ENCODE measurements at places on chromosomes 2 and 18. TPM values are rescaled to one million over a fixed set of nuclear protein-coding genes. Genes with fewer than 3 reads are reported as not detected.

GKN2 gene
- total RNA-seq = not detected

SIX3 gene
- total RNA-seq = not detected

PFN4 gene
- 0.24 TPM for total RNA-seq

ABI2 gene
- total RNA-seq = 13.7 TPM

MDH1B gene
- 0.76 TPM for total RNA-seq

FNDC4 gene
- 8.5 TPM for total RNA-seq

SLC39A10 gene
- total RNA-seq = 6.1 TPM

CTAGE1 gene
- not detected for total RNA-seq

SERPINB8 gene
- total RNA-seq = 44.0 TPM

MYO1B gene
- 65.2 TPM for total RNA-seq

RFTN2 gene
- 1.5 TPM for total RNA-seq

PLCD4 gene
- total RNA-seq = 5.7 TPM

CREG2 gene
- total RNA-seq = 2.3 TPM

HOXD3 gene
- 0.52 TPM for total RNA-seq

CD302 gene
- total RNA-seq = 1.6 TPM

RPRM gene
- total RNA-seq = not detected

DSG1 gene
- total RNA-seq = 33.7 TPM

DNA sequence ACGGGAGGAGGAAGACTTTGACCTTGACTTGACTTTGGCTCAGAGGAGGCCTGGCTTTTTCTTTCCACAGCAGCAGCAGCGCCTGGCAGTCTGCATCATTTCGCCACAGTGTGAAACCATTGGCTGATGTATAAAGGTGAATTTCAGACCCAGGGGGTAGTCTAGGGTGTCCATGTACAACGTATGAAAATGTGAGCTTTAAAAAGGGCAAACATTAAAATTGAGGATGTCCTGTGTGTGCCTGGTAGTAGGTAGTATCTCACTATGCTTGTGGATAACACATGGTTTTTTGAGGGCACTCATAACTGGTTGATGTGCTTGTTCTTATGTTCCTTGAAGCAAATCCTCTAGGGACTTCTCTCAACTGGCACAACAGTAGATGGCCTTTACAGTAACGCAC lies 86.1 kb downstream of the LPIN1 start:
- ATAC-seq = no peak

- no peak for ATAC-seq
Measured at GRCh38 chr2:236550290-236550689, 19.3 kb upstream of the ACKR3 start.

DNA sequence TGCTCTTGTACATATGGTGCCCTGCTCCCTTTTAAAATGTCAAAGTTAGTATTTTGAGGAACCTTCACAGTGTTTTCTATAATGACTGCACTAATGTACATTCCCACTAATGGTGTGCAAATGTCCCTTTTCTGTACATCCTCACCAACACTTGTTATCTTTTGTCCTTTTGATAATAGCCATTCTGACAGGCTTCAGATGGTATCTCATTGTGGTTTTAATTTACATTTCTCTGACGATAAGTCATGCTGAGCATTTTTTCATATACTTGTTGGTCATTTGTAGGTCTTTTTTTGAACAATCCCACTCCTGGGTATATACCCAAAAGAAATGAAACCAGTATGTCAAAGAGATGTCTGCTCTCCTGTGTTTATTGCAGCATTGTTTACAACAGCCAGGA lies 268.3 kb downstream of the FBXO15 start:
- ATAC-seq = no peak

DNA sequence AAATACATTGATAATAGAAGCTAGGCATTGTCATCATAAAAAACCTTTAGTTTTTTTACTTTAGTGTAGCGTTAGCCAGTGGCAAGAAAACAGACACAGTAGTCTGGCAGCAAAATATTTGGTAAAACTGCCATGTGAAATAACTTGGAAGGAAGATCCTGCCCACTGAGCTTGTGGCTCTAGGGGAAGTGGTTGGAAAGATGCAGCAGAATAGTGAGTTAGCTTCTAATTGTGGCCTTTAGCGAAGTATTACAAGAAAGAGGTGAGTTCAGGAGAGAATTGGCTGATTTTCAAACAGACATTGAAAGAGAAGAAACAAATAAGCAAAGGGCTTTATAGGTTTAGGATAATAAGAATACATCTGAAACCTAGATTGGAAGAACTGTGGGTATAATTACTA lies 1887.8 kb upstream of the CELF4 start:
- ATAC-seq = no peak

DNA sequence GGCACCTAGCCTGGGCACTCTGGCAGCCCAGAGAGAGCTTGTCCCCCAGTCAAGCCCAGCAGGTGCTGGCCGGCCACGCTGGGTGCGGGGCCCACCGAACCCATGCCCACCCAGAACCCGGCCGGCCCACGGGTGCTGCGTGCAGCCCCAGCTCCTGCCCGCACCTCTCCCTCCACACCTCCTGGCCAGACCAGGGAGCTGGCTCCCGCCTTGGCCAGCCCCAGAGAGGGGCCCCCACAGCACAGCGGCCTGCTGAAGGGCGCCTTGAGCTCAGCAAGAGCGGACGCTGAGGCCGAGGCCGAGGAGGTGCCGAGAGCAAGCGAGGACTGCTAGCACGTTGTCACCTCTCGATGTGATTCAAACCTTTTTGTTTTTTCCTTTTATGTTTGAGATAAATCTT lies 407.0 kb upstream of the KCNJ3 start:
- ATAC-seq = no peak

DNA sequence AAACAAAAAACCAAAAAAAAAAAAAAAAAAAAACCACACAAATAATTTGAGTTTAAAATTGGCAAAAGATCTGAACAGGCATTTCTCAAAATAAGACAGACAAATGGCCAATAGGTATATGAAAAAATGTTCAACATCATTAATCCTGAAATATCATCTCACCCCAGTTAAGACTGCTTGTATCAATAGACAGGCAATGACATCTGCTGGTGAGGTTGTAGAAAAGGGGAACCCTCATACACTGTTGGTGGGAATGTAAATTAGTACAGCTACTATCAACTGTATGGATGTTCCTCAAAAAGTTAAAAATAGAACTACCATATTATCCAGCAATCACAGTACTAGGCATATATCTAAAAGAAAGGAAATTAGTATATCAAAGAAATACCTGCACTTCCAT lies 523.1 kb downstream of the XIRP2 start:
- ATAC-seq = no peak

DNA sequence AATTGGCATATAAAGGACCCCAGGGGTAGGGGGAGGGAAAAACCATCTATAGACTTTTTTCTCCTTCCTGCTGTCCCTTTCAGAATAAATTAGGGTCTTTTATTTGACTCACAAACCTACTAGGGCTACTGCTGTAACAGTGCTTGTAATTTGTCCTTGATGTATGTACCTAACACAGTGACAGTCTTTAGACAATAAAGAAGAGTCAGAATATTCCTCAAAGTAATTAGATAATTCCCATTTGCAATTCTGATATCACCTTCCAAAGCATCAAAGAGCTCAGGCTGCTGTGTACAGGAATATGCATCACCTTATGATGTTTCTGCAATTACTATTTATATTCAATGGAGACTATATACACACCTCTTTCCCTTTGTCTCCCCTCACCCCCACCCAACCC lies 161.7 kb downstream of the MREG start:
- no peak for ATAC-seq

GRCh38 chr2:19744456-19745199 lies 157.2 kb downstream of the TTC32 start:
- ATAC-seq = no peak

DNA sequence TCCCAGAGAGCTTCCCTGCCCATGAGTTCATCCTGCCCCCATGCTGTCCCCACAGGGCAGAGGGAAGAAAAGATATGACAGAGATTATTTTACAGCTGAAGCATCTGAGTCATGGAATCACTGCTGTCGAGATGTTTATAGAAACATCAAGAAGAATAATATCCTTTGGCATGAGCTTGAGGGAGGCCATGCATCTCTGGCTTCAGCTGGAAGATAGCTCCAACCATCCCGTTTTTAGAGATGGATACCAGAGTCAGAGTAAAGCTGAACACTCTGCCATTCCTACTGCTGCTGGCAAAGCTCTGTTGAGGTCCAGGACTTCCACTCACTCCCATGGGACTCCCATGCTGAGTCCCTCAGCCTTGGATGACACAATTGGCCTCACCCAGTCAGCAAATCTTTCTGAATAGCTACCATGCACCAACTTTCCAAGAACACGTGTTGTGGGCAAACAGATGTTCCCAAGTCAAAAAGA lies 167.8 kb downstream of the TTC32 start:
- ATAC-seq = no peak

GRCh38 chr18:46152808-46153617 lies 48.8 kb downstream of the HAUS1 start:
- ATAC-seq = peak; percentile 89

GRCh38 chr2:131349021-131349420 lies 14.9 kb downstream of the RAB6D start:
- ATAC-seq = no peak

- ATAC-seq = no peak
Measured at GRCh38 chr2:216690456-216690852, 4.9 kb downstream of the IGFBP5 start.

DNA sequence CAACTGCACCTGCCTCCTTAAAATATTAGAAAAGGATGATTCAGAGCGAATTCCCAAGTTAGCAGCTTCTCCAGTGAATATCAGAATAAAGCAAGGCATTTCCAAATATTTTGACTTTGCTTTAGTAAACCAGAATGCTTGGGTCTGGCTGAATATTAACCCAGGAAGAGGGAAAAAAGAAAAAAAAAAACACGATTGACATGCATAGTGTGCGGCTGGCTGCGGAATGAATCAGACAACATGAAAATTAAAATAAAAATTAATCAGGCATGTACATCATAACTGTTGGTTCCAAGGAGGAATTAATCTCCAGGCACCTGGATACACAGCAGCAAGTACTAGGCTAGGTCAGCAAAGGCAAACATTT lies 105.8 kb upstream of the NCKAP5 start:
- no peak for ATAC-seq

GRCh38 chr2:126041391-126042047 lies 614.4 kb upstream of the GYPC start:
- ATAC-seq = no peak

GRCh38 chr2:159713631-159714246 lies 1.4 kb downstream of the MARCHF7 start:
- no peak for ATAC-seq

DNA sequence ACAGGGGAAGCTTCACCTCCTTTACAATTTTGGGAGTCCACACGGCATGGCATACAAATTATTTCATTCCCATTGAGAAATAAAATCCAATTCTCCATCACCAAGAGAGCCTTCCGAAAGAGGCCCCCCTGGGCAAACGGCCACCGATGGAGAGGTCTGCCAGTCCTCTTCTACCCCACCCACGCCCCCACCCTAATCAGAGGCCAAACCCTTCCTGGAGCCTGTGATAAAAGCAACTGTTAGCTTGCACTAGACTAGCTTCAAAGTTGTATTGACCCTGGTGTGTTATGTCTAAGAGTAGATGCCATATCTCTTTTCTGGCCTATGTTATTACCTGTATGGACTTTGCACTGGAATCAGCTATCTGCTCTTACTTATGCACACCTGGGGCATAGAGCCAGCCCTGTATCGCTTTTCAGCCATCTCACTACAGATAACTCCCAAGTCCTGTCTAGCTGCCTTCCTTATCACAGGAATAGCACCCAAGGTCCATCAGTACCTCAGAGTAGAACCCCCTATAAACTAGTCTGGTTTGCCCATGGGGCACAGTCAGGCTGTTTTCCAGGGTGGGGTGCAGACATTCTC lies 58.3 kb downstream of the BCL11A start:
- ATAC-seq = no peak

DNA sequence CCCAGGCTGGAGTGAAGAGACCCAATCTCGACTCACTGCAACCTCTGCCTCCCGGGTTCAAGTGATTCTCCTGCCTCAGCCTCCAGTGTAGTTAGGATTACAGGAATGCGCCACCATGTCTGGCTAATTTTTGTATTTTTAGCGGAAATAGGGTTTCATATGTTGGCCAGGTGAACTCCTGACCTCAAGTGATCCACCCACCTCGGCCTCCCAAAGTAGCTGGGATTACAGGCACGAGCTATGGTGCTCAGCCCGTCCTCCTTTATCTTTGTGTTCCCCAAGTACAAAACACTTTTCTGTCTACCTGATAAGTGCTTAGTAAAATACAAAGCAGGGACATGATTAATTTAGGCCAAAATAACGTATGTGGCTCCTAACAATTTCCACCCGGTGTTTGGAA lies 91.2 kb upstream of the STK17B start:
- ATAC-seq = no peak

DNA sequence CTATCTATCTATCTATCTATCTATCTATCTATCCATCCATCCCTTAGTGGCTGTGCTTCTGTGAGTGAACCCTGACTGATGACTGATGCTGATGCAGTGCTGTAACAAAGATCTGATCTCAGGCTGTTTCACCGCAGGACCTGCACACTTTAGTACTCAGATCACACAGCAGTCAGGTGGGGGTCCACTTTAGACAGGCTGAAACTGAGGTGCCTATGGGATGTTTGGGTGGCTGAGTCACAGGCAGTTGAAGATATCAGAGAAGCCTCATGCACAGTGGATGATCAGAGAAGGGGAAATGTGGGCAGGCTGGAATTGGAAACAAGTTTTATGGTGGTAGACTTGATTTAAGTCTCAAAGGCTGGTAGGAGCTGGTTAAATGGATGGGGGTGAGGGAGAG lies 156.4 kb downstream of the INSIG2 start:
- ATAC-seq = no peak

DNA sequence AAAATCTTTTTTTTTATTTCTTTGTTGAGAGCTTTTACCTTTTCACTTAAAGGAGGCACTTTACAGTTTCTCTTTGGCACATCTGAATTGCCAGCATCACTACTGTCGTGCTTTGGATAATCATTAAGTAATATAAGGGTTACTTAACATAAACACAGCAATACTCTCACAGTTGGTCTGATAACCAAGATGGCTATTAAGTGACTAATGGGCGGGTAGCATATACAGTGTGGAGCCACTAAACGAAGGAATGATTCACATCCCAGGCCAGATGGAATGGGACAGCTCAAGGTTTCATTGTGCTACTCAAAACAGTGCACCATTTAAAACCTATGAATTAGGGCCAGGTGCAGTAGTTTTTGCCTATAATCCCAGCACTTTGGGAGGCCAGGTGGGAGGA lies 28.1 kb downstream of the USP37 start:
- no peak for ATAC-seq

DNA sequence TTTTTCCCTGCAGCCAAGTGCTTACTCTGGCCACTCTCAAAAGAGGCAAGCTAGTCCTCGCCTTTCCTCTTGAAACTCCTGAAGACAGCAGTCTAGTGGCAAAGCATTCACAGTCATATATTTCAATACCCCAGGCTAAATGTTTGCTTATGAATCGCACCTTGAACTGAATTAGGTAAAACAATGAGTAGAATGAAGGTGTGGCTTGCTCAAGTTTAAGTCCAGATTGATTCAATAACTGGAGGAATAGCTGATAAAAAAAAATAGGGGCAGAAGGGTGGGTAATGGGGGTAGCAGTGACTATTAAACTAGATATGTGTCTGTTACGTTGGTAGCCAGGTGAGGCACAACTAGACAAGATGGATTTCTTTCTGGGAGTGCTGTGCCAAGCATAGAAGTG lies 88.2 kb upstream of the EPB41L3 start:
- ATAC-seq = no peak

- ATAC-seq = peak; percentile 36
Measured at GRCh38 chr18:77068321-77069312, 64.0 kb downstream of the MBP start.

Measured in esophagus mucosa (tissue), 1 donor.